ENCODE measurements at places on chromosomes 16 and 17.

- DNase-seq, result no peak
Observed at GRCh38 chr17:45430738-45431530, 1.7 kb downstream of the ARHGAP27 start.

- DNase-seq, result no peak
Observed at GRCh38 chr17:77395501-77396048, 254.8 kb downstream of the SEC14L1 start.

GRCh38 chr16:85025781-85026653 is 1.6 kb upstream of the KIAA0513 start:
- no peak for DNase-seq

DNA sequence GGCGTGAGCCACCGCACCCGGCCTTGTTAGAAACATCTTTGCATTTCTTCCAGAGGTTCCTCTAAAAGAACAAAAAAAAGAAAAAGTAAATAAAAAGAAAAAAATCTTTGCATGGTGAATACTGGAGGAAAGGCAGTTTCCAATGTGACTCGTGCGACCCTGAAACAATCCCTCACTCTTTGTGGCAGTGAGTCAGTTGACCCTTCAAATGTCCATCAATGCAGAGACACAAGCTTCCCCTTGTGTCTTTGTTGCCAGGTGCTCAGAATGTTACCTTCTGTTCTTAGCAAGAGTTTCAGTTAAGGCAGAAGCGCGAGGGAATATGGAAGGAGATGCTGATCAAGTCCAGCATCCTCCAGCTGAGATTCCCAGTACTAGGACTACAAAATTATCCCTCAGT is 16.4 kb downstream of the CACNG4 start:
- DNase-seq, result no peak

DNA sequence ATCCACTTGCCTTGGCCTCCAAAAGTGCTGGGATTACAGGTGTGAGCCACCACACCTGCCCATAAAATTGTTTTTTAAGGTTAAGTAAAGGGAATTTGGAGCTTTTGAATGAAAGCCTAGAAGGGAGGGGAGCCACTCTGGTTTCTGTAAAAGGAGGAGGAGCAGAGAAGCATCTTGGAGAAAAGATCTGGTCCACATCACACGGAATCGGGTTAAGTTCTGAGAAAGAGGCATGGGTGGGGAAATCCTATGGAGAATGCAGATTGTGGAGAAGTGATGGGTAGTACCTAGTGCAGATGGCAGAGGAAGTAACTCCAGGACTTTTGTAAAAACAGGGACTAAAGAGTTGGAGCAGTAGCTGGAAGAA is 18.3 kb upstream of the CEP112 start:
- no peak for DNase-seq

DNA sequence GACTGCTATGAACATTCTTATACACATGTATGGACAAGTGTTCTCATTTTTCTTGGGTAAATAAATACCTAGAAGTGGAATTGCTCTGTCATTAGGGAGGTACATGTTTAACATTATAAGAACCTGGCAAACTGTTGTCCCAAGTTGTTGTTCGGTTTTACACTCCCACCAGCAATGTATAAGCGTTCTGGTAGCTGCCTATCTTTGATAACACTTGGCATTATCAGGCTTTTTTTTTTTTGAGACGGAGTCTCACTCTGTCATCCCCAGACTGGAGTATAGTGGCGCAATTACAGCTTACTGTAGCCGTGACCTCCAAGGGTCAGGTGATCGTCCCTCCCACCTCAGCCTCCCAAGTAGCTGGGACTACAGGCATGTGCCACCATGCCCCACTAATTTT is 16.3 kb downstream of the ATAD5 start:
- no peak for DNase-seq

DNA sequence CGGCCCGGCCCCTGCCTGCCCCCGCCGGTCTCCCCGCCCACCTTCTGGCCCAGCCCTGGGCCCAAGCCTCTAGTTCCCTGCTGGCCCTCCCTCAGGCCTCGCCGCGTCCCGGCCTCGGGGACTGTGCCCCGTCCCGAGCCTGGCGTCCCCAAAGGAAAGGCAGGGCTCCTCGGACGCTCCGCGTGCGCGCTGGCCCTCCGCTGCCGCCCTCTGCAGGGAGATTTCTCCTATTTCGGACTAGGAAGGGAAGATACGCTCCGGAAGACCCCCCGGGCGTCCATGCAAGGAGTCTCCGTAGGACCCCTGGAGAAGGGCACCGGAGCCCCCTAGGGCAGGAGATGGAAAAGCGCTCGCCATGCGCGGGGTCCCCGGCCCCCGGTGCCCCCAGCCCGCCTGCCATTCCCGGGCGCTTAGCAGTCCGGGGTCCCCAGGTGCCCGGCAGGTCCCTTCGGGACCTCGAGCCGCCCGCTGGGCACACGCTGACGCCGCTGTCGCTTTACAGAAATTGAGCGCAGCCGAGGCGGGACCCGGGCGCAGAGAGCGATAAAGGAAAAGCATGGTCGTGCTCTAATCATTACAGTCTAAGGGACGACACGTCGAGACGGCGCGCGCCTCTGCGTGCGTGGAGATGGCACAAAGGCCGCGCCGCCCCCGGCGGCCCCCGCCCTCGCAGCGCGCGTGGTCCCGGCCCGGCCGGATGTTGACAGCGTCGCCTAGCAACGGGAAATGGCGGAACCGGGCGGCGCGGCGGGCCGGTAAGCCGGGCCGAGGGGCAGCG is at the start of gene CCDC40:
Gene CCDC40, plus strand, starts transcription at position 706 of the 778 bp plus-strand sequence. Its CDS starts 21 bp downstream, at position 727.
- DNase-seq, result peak; percentile 78
